ENCODE measurements at places on chromosomes 6 and 20. TPM values are rescaled to one million over a fixed set of nuclear protein-coding genes. Genes with fewer than 3 reads are reported as not detected.

The GPR6 gene
- not detected for polyA plus RNA-seq

The TSPO2 gene
- polyA plus RNA-seq: not detected

The KIFC1 gene
- 20.2 TPM for polyA plus RNA-seq

The IL17A gene
- polyA plus RNA-seq: not detected

The LHFPL5 gene
- polyA plus RNA-seq: not detected

The WFDC12 gene
- polyA plus RNA-seq: not detected

The HAO1 gene
- polyA plus RNA-seq: not detected

The PI16 gene
- 79.3 TPM for polyA plus RNA-seq

GRCh38 chr6:109644131-109644530 is 46.9 kb downstream of the AK9 start:
- no peak for DNase-seq

GRCh38 chr6:61555993-61556392 is 730.0 kb downstream of the KHDRBS2 start:
- no peak for DNase-seq

DNA sequence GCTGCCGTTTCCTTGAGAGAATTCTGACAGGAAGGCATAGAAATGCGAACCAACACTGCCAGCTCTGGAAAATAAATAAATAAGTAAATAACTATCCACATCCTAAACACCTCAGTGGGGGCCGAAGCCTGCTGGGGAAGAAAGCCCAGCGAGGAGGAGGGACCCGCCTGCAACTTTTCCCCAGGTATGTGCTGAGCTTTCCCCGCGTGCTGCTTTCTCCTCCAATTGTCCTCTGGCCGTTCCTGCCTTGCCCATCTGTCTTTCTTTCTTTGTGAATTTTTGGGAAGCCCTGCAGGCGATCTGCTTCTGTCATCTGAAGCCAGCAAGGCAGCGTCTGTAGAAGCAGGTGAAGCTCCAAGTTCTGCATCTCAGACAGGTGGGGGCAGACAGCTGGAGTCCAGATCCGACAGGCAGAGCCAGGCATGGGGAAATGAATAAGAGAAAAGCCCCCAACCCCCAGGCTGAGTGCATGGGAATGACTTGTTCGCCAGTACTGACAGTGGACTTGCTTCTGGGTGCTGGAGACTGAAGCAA is 49.2 kb upstream of the IL17A start:
- no peak for DNase-seq

DNA sequence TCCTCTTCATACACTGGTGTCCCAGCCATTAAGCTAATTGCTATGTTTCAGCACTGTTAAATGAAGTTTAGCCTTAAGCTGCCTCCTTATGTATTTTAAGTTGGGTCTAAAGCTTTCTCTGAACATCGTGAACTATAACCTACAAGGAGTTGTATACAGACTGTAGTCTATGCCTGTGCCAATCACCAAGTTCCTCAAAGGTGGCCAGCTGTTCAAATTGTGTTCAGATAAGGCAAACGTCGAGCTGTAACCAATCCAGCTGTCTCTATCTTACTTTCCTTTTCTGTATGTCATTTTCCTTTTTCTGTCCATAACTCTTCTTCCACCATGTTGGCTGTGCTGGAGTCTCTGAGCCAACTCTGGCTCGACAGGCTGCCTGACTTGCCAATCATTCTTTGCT is 199.6 kb downstream of the OGFRL1 start:
- no peak for DNase-seq

DNA sequence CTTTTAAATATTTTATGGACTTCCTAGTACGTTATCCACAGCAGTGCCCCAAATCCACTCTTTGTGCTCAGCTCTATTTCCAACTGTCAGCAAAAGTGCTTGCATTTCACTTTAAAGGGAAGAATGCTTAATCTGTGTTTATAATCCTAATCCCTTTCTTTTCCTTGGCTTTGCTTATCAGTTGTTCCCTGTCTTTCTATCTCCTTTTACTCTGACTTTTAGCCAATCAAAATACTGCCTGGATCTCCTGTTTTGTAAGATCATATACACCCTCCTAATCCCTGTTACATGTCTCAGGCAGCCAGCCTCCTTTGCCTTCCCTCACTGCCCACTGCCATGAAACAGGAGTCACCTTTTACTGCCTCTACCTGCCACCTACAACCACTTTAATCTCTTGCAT is 102.9 kb downstream of the AIG1 start:
- no peak for DNase-seq

DNA sequence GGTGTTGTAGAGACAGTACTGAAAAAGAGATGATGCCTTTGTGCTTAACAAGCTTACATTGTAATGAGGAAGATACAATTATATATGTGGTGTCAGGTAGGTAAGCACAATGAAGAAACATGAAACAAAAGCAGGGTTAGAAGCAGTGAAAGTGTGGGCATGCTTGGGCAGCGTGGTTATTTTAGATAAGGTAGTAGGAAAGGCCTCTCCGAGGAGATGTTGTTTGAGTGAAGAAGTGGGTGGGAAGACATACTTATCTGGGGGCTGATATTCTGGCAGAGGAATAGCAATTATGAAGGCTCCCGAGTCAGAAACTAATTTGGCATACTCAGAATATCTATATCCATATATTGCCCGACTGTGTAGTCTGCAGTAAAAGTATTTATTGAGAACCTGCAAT is 4.7 kb downstream of the CDKAL1 start:
- no peak for DNase-seq

DNA sequence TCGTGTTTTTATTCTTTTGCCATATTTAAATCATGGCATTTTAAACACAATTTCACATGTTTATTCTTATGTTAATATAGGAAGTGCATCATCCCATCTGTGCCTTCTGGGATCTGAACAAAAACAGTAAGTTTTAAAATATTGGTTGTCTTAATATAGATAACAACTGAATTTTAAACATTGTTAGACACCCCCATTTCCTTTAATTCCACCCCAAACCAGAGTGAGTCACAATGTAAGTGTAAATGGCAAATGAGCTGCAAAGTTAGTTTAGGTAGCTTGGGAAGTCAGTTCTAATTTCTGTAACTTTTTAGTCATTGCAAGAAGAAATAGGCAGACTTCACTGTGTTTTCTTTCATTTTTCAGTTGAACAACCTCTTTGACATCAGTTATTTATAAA is 108.0 kb downstream of the ADGRG6 start:
- no peak for DNase-seq

DNA sequence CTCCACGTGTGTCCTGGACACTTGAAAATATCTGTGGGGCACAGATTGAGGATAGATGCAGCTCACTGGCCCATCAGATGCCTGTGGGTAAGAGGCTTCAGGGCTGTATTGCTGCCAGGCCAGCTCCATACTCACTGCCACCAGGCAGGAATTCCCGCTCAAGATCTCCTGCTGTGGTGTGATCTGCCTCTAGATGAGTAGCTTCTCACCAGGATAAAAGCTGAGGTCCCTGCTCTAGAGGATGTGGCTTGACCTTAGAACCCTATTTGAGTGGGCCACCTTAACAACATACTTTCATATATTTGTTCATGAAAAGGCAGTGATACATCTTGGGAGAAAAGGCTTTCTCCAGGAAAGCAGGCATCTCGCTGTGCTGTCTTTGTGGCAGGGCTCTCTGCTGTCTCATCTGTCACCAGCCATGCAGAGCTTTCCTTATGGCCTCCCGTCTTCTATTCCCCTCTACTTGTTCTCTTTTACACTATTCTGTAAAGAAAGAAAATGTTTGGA is 165.7 kb upstream of the RNF217 start:
- no peak for DNase-seq

DNA sequence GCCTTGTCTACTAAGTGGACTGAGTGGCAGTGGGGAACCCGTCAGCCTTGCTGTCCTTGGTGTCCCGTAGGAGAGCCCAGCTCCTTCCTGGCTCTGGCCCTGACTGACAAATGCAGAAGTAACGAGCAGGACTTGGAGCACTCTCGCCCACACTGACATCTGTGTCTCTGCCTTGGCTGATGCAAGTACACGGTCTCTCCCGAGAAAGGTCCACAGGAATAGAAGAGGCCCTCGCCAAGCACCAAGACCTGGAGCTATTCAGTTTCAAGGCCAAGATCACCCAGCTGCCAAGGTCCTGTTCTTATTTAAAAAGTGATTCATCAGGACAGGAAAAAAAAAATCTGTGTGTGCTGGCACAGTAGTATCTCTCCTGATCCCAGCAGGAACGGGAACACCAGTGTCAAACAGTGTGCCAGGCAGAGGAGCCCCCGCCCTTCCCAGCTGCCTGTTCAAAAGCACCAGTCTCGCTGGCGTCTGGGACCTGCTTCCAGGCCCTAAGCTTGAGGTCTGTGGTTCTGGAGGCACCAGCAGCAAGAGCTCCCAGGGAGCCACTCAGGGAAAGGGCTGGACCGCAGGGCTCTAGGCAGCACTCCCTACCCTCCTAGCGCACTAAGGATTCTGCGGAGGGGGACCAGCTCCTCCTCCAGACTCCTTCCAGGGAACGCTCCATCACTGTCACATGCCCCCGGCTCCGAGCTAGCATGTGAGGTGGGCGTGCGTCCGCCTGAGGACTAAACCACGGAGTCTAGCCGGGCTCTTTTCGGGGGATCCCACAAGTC is 376.9 kb downstream of the RNGTT start:
- peak; percentile 28 for DNase-seq

GRCh38 chr6:16486661-16487060 is 248.3 kb downstream of the GMPR start:
- no peak for DNase-seq

DNA sequence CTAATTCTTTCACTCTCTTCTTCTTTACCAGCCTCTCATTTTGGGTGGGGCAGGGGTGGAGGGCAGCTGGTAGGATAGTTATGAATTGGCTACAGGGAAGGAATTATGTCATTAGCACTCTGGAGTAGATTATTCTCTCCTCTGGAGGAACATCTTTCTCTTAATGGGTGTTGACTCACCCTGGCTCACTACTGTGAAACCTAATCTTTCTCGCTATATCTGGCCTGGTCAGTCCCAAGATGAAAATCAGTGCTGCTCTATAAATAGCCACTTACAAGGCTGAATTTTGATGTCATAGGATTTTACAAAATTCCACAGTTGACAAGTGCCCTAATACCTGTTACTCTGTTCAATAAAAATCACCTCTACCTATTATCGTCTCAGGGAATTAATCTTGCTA is 151.3 kb downstream of the COL9A1 start:
- DNase-seq: no peak

- peak; percentile 25 for DNase-seq
Measured at GRCh38 chr6:158475344-158476302, 84.3 kb upstream of the TMEM181 start.

DNA sequence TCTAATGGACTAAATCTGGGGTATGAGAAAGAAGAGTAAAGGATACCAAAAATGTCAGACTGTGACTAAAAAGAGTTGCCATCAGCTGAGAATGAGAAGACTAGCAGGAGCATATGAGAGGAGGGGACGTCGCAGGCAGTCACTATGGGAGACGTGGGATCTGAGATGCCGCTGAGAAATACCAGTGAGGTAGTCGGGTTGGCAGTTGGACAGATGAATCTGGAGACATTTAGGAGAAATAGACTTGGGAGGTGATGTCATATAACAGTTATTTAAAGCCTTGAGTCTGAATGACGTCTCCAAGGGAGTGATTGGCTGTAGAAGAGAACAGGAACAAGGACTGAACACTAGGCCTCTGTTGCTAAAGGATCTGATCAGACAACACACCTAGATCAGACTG is 51.5 kb upstream of the TRIM26 start:
- no peak for DNase-seq

DNA sequence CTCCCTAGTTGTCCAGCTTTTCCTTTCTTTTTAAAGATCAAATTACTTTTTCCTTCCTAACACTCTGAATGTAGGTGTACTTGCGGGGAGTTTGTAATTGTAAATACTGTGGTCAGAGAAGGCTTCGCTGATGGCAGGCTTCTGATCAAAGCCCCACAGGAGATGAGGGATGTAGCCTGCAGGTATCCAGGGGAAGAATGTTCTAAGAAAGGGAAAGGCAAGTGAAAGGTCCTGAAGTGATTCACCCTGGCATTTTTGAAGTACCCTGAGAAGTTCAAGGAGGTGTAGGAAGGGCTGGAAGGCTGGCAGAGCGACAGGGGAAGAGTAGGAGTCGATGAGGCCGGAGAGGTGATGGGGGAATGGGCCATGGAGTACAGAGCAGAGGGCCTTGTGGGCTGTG is 38.2 kb upstream of the CCN6 start:
- no peak for DNase-seq

- DNase-seq: no peak
Measured at GRCh38 chr20:60658681-60659080, 593.4 kb upstream of the CDH4 start.

- DNase-seq: no peak
Measured at GRCh38 chr6:90805619-90806155, 218.8 kb upstream of the MAP3K7 start.

DNA sequence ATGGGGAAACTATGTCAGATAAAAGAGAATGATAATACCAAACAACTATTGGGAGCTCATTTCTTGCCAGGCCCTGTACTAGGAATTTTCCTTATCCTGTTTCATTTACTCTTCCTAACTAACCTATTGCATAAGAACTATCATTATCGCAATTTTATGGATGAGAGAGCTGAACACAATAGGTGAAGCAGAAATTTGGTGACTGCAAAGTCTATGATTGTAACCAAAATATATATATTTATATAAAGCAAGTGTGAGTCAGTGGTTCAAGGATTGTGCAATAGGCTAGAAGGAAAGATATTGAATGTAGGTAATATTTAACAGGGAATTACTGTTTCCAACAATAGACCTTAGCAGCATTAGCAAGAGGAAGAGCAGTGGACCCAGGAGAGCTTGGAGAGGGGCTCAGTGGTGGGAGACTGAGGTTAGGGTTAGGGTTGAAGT is 181.1 kb upstream of the TENT5A start:
- no peak for DNase-seq

- no peak for DNase-seq
Measured at GRCh38 chr6:21256197-21256596, 337.4 kb upstream of the SOX4 start.

DNA sequence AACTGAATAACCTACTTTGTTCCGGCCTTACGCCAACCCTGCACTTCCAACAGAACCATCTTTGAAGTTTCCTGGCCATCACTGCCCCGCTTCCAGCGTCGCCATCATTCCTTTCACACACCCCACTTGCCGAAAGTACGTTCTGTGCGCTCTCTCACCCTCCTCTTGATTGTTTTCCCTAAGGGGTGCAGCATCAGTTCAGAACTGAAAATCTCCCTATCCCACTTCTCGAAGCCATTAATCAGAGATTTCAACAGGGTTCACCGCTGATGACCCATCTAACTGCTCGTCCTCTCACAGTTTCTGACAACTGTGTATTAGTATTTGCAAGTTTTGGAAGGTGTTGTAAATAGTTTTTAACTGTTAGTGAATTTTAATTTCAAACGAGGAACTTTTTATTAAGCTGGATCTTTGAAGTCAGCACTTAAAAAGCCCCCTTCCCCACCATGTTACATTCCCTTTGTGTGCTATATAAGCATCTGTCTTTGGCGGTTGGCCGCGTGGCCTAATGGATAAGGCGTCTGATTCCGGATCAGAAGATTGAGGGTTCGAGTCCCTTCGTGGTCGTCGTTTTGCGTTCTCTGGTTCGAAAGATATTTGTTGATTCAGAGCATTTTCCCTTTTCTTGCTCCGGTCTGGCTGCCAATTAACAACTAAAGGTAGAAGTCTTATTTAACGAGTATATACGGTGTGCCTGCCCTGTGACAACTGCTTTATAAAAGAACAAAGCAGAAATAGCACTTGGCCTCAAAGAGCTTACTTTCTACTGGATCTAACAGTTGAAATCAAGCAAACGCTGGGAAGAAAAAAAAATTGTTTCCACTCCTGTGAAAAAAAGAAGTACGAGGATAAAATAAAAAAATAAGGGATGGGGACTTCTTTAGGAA is 42.6 kb downstream of the TRIM27 start:
- peak; percentile 89 for DNase-seq

All from testis (tissue), 5 donors.